NCI-H1092 treated with DMSO at 0.1 percent for 48 hours (cell line): ENCODE measurements at places on chromosomes 4 and X.

- no peak for DNase-seq
Observed at GRCh38 chrX:143027275-143027674, 1.5 kb downstream of the SPANXN4 start.

- no peak for DNase-seq
Observed at GRCh38 chr4:70712604-70713452, 8.9 kb upstream of the RUFY3 start.

DNA sequence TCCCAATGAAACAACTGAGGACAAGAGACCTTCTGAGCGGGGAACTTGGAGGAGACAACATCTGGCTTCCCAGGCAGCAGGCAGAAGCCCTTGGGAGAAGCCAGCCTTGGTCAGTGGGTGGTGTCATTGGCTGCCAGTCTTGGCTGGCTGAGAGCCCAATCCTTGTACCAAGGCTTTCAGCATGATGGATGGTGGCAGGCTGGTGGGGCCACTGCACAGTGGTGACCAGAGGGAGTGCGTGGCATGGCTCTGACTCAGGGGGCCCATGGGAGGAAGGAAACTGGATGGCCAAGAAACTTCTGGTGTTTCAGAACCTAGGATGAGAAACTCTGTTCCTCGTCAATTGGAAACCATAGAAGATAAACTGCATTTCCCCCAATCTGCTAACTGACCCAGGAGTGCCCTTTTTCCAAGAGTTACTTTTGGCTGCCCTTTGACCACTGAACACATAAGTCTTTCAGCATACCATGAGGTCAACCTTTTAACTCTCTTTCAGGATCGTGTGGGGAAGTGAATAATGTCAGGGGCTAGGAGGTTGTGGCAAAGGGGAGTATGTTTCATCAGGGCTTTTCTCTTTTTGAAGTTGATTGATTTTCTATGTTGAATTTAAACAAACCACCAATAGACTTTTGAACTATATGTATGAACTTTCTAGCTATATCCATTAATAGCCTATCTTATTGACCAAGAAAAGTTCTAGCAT is 60.9 kb downstream of the SOWAHB start:
- no peak for DNase-seq

DNA sequence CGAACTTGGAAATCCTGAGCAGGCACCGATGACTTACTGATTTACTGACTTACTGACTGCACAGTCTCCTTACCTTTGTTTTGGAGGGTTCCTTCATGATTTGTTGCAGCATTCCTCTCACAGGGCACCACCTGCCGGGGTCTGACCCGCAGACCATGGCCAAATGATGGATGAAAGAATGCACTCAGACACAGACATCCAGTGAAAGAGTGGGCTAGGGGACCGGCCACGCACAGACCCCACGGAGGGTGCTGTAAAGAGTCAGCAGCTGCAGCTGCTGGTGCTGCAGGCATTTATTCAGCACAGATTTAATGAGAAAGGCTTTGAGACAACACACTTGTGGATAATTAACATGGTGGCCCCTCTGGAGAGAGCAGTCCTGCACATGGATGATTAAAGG is 3.4 kb downstream of the MAGEB5 start:
- no peak for DNase-seq

- DNase-seq = no peak
Observed at GRCh38 chr4:126051689-126052424, 737.1 kb downstream of the FAT4 start.

- DNase-seq = no peak
Observed at GRCh38 chr4:173161311-173161710, 7.3 kb upstream of the GALNT7 start.

GRCh38 chrX:50002067-50002714 is 79.8 kb downstream of the CLCN5 start:
- DNase-seq = no peak

GRCh38 chr4:81030981-81031791 is 678 bp downstream of the BMP3 start:
- no peak for DNase-seq
